ENCODE measurements at places on chromosomes 12 and 14.
A peak's percentile ranks its signal among the peaks of the same experiment; 100 is the strongest.

- DNase-seq: no peak
Observed at GRCh38 chr12:115506822-115507559, 770.5 kb downstream of the MED13L start.

DNA sequence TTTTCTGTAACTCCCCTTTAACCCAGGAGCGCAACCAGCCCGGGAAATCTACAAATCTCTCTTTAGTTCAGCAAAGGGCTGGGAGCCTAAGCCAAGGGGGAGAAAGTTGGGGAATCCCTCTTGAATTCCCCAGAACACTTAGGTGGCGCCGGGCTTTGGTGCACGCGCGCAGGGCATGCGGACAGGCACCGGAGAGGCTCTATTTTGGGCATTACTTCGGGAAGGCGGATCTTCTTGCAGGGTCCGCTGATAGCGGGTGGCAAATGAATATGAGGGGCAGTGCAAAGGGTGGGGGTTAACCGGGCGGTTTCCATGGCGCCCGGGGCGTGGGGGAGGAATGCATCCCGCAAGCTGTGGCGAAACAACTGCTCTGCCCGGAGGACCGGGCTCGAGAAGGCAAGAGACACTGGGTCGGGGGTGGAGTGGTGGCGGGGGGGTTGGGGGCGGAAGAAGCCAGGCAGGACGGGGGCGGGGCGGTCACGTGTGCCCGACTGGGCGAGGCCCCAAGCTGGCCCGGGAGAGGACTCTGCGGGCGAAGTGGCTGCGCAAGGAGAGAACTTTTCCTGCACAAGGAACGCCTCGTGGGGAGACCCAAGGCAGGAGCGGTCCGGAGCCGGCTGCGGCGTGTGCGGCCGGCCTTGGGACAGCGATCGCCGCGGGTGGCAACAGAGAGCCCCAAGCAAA, at the start of gene FLVCR2:
TSS of gene FLVCR2 (plus strand) at position 519 of the 684 bp plus-strand sequence. CDS start 353 bp downstream, outside the sequence.
- DNase-seq: peak; percentile 22

GRCh38 chr14:37903343-37904191, 304.1 kb upstream of the SSTR1 start:
- peak; percentile 29 for DNase-seq

DNA sequence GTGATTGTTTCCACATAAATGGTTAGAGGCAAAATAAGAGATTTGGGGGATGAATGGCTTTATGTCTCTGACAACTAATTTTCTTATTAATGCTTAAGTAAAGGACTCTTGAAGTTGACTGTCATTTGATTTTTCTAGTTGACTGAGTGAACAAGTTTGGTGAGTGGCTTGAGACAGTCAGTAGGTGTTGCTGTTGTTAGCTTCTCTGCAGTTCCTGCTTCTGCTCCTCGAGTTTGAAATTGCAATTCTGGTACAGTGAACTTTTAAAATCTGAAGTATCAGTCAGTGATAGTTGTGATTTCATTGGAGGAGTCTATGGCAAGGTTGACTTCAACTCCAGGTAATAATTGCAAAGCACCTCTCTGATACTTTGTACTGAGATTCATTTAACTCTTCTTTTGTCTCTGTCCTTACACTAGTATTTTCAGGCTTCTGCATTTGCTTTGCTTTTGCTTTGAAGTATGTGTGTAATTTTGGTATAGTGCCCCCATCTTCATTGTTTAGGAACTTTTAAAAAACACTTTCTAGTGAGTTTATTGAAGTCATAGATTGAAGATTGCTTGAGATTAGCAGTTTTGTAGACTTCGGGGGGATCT, 415.5 kb downstream of the PCNX1 start:
- peak; percentile 29 for DNase-seq

- DNase-seq: no peak
Observed at GRCh38 chr14:99688210-99688581, 4.1 kb downstream of the CYP46A1 start.

DNA sequence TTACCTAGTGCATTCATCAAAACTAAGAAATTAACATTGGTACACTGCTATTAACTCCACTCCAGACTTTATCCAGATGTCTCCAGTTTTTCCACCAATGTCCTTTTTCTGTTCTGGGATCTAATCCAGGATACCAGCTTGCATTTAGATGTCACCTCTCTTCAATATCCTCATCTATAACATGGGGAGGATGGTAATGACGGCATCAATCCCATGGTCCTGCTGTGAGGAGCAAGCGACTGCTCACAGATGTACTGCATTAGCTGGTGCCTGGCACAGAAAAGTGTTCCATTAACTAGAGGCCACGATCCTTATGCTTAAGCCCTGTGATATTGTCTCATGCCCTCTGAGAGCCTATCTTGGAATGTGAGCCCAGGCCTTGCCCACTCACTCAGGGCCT, 53.8 kb downstream of the CALM1 start:
- DNase-seq: no peak

DNA sequence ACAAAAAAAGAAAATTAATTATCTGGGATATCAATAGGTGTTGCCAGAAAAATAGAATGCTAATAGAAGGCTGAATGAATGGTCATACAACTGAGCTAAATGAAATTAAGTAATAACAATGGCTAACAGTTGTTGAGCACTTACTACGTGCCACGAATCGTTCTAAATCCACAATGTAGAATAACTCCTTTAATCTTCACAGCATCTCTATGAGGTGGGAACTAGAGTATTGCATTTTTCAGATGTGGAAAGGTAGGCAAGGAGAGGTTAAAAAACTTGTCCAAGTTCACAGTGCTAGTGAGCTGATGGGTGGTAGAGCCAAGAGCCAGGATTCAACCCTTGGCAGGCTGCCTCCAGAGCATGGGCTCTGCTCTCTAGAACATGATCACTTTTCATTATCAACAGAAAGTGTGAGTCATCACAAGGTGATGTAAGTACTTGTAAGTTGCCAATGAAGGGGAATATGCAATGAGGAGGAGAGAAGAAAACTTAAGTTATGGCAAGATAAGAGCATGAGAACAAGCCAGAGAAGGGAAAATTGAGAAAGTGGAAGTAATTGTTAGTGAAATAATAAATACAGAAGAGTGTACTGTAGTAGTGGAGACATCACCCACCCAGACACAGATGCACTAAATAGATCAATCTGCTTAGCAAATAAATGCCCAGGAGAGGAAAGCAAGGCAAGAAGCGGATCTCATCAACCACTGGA, 122.1 kb downstream of the PRKD1 start:
- peak; percentile 48 for DNase-seq

GRCh38 chr12:96701856-96702255, 205.2 kb upstream of the NEDD1 start:
- no peak for DNase-seq

DNA sequence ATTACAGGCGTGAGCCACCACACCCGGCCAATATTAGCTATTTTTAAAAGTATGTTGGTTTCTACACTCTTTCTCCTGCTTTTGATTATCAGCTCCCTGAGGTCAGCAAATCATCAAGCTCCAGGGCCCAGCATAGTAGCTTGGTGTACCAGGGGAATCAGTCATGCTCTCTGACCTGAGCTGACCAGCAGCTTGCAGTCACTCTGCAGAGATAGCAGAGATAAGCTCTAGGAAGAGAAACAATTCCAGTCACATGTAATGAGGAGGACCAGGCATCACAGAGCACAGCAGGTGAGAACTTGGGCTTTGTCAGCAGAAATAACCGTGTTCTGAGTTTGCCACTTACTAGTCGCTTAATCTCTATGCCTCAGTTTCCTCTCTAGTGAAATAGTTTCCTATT, 8.5 kb downstream of the PLEKHD1 start:
- DNase-seq: no peak

- peak; percentile 48 for DNase-seq
Observed at GRCh38 chr14:102659797-102660196, 67.3 kb downstream of the RCOR1 start.

DNA sequence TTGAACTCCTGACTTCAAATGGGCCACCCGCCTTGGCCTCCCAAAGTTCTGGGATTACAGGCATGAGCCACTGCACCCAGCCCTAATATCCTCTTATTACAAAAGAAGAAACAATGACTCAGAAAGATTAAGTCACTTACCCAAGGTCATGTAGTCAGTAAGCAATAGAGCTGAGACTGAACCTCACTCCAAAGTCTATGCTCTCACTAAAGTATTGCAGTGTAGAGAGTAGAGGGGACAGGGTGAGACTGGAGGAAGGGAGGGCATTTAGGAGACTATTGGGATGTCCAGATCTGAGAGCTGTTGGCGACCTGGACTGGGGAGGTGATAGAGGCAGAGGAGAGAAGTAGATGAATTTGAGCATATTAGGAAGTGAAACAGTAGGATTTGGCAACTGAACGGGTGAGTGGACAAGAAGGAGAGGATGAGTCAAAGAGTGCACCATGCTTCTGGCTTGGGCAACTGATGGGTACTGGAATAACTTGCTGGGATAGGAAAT, 11.8 kb downstream of the P2RX7 start:
- DNase-seq: no peak
